ENCODE measurements at places on chromosomes 6 and 20.

- DNase-seq, result no peak
Measured at GRCh38 chr20:9108260-9108659, 39.4 kb downstream of the PLCB4 start.

- DNase-seq, result no peak
Measured at GRCh38 chr6:81253821-81254220, 498.7 kb downstream of the TENT5A start.

DNA sequence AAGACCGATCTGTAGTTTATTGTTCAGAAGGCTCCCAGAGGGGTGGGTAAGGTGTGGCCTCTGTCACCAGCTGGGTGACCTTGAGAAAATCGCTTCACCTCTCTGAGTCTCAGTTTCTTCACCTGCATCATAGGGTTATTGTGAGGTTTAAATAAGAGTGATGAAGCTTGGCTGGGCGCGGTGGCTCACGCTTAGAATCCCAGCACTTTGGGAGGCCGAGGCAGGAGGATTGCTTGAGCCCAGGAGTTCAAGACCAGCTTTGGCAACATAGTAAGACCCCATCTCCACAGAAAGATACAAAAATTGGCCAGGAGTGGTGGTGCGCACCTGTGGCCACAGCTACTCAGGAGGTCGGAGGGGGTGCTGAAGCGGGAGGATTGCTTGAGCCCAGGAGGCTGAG lies 36.0 kb downstream of the VSTM2L start:
- DNase-seq, result no peak

DNA sequence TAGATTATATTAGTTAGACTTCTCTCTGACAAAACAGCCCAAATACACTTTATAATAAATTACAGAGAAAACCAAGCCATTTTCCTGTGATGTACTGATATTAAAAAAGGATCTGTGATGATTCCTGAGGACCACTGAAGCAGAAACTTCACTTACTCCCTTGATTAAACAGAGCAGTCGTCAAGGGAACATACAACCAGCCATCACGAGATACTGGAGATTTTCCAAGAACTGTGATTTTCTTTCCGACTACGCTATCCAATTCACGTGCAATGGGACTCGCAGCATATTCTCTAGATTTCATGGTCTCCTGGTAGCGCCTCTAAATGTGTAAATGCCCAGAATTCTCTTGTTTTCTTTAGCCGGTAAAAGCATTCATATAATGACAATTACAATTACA lies 377.4 kb downstream of the PHF3 start:
- DNase-seq, result no peak

GRCh38 chr6:126156973-126157372 lies 170.6 kb downstream of the TRMT11 start:
- DNase-seq, result no peak

GRCh38 chr6:165118736-165119135 lies 190.7 kb downstream of the C6orf118 start:
- DNase-seq, result no peak
